ENCODE measurements at places on chromosomes 4 and X.

DNA sequence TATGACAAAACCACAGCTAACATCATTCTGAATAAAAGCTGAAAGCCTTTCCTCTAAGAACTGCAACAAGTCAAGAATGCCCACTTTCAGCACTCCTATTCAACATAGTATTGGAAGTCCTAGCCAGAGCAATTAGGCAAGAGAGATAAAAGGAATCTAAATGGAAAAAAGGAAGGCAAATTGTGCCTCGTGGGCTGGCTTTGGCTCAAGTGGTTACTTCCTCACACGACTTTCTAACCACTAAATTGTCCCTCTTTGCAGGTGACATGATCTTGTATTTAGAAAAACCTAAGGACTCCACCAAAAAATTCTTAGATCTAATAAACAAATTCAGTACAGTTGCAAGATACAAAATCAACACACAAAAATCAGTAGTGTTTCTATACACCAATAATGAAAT is 57.2 kb downstream of the SCML2 start:
- DNase-seq, result no peak

GRCh38 chrX:153645921-153646488 is 998 bp upstream of the DUSP9 start:
- no peak for DNase-seq

DNA sequence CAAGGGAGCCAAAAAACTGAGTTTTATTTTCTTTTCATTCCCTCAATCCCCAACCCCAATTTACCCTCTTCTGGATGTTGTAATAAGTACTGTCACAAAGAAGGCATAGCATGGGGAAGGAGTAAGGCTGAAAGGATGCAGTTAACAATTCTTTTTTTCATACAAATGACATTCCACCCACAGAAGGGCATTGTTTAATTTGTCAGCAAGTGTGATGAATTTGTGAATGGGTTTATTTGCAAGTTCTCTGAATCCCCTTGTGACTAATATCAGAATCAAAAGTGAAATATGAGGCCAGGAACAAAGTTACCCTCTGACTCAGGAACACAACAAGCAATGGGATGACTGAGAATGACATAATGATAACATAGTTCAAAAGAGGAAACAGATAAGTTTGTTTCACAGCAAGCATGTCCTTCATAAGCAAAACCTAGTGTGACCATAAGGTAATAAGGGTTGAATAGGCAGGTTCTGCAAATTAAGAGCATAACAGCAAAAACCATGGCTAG is 2.1 kb downstream of the GEMIN8 start:
- no peak for DNase-seq

- no peak for DNase-seq
Observed at GRCh38 chrX:63421411-63421810, 70.3 kb upstream of the SPIN4 start.

GRCh38 chr4:27233531-27233930 is 372.9 kb downstream of the STIM2 start:
- DNase-seq, result no peak
